Posterior cingulate gyrus (tissue), 11 donors: ENCODE measurements at places on chromosomes 5 and 9.

- DNase-seq: no peak
Measured at GRCh38 chr5:143037071-143037470, 266.9 kb downstream of the ARHGAP26 start.

DNA sequence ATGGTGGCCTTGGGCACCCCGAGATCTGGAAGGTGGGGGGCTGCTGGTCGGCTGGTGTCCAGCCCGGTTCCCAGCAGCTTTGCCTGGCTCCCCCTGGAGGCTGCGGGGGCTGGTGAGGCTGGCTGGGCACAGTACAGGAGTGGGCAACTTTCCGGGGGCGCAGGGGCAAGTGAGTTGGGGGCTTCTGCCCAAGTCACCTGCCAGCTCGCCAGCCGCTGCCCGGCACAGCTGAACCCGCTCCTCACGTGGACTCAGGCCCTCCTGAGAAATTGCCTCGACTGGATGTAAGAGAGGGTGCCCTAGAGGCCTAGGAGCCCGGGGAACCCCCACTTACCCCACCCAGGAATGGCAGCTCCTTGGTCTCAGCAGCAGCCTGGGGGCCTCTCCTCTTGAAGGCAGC, 15.4 kb downstream of the KCNT1 start:
- no peak for DNase-seq

- peak; percentile 64 for DNase-seq
Measured at GRCh38 chr9:133514460-133515239, 10.1 kb downstream of the MYMK start.

- DNase-seq: no peak
Measured at GRCh38 chr9:126334721-126335621, 8.3 kb downstream of the MVB12B start.

DNA sequence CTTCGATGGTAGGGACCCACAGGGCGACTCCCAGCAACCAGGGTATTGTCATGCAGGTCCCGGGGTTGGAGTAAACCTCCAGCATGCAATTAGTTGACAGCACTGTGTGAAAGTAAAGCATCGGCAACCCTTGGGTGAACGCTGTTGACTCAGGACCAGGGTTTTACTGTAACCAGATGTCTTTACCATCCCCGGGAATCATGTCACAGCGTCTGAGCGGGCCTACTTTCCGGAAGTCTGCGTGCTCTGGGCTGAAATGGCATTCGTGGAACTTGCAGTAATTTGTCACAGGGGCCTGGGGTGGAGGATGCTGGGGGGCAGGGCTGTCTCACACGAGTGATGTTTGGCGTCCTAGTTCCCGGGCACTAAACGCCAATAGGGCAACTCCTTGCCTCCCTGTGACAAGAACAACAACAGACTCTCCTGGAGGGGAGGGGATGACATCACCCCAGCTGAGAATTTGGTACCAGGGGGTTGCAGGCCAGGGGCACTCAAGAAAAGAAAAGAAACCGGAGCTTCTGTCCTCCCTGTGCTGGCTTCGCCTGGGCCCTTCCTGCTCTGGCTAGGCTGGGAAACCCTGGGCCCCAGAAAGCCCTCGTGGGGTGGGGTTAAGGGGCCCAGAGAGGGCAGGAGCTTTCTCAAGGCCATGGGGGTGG, 10.1 kb upstream of the UBAC1 start:
- DNase-seq: no peak

- no peak for DNase-seq
Measured at GRCh38 chr9:626596-626995, 214.9 kb upstream of the DMRT1 start.

GRCh38 chr5:71533142-71533541, 54.0 kb upstream of the MCCC2 start:
- DNase-seq: no peak

GRCh38 chr5:72187388-72188075, 80.3 kb downstream of the MAP1B start:
- DNase-seq: no peak

GRCh38 chr9:87862536-87863268, 20.0 kb upstream of the SPATA31E1 start:
- DNase-seq: no peak

- no peak for DNase-seq
Measured at GRCh38 chr5:43730832-43731342, 127.9 kb downstream of the NNT start.
